ENCODE measurements at places on chromosomes 2 and 18. TPM values are rescaled to one million over a fixed set of nuclear protein-coding genes. Genes with fewer than 3 reads are reported as not detected.

SLC5A7 gene
- 0.17 TPM for total RNA-seq

GCC2 gene
- total RNA-seq: 45.7 TPM

DSC2 gene
- total RNA-seq: 29.1 TPM

CHMP1B gene
- total RNA-seq: 42.8 TPM

GCKR gene
- not detected for total RNA-seq

- no peaks in the 10 kb centered on the region for H3K27me3 ChIP-seq
- no peak overlapping the region for H3K4me3 ChIP-seq
- H3K4me1 ChIP-seq: no peaks in the 10 kb centered on the region
- H3K36me3 ChIP-seq: no peaks in the 10 kb centered on the region
- no peak for DNase-seq
- H3K27ac ChIP-seq: no peak overlapping the region
Observed at GRCh38 chr2:148044322-148044721, 23.4 kb downstream of the MBD5 start.

- no peaks in the 10 kb centered on the region for H3K27me3 ChIP-seq
- no peaks in the 10 kb centered on the region for H3K4me1 ChIP-seq
- no peak overlapping the region for H3K4me3 ChIP-seq
- H3K27ac ChIP-seq: no peak overlapping the region
- H3K36me3 ChIP-seq: no peaks in the 10 kb centered on the region
Observed at GRCh38 chr2:98013407-98014042, 17.8 kb upstream of the TMEM131 start.

DNA sequence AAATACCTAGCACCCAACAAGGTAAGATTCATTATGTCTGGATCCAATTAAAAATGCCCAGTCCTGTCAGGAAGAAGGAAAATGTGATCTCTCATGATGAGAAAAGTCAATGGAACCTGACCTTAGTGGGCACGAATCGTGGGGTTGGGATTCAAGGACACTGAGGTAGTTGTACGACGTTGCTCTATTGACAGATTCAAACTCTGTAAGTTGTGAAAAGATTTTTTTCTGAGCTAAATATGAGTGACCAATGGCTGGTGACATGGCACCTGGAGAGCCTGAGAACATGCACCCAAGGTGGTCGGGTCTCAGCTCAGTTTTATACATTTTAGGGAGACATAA lies 148.2 kb downstream of the NDUFA10 start:
- H3K36me3 ChIP-seq: no peaks in the 10 kb centered on the region
- H3K27me3 ChIP-seq: no peaks in the 10 kb centered on the region
- H3K4me1 ChIP-seq: no peaks in the 10 kb centered on the region
- no peak overlapping the region for H3K4me3 ChIP-seq
- no peak overlapping the region for H3K27ac ChIP-seq
